Stimulated activated CD8-positive, alpha-beta memory T cell treated with anti-CD3 and anti-CD28 coated beads, Interleukin-7, amount 100 ng/mL, for 24 hours (primary cell): ENCODE measurements at places on chromosomes 2 and 18.

GRCh38 chr2:171447675-171448074 is 13.6 kb downstream of the DCAF17 start:
- DNase-seq = no peak

GRCh38 chr2:211367293-211367692 is 810.9 kb downstream of the CPS1 start:
- no peak for DNase-seq

GRCh38 chr2:204354442-204354856 is 190.8 kb upstream of the PARD3B start:
- no peak for DNase-seq

- no peak for DNase-seq
Measured at GRCh38 chr2:22826703-22827102, 558.3 kb upstream of the KLHL29 start.

GRCh38 chr2:144950899-144951560 is 431.1 kb upstream of the ZEB2 start:
- no peak for DNase-seq

DNA sequence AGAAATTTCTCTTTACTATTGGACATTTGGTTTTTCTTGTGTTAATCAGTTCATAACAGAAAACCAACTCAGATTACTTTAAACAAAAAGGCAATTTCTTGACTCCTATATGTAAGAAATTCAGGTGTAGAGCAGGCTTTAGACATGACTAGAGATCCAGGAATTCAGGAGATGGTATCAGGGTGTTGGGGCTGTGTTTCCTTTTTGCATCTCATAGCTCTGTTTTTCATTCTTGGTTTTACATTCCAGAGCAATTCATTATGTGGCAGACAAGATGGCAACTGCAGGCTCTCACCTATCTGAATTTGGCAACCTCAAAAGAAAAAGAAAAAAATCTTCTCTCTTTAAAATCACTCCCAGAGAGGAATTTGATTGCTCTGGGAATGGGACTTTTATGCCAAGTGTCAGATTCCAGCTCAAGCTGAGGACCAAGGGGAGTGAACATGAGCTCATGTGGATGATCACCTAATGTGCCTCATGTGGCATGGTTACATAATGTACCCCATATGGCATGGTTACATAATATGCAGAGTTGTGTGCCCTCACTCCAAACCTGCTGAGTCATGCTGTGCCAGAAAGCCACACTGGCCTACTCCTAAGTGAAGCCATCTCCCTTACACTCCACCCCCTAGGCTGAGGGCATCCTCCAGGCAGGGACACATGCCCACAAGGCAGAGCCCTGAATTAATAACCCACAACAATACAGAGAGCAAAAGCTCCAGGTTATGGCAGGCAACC is 282.7 kb downstream of the MBD2 start:
- DNase-seq = no peak

DNA sequence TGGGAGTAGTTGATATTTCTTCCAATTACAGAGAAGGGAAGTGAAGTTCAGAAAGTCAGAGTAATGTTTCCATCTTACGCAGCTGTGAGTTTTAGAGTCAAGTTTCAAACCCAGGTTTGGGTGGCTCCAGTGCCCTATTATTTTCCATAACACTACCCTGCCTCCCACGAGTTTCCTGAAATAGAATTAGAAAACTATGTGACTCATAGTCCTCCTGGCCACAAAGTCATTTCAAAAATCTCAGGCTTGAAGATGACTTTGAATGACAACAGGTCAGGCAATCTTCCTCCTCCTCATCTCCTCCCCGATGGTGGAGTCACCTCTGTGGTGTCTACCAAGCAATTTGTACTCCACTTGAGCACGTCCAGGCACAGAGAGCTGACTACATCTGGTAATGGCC is 212.3 kb upstream of the TRIB2 start:
- DNase-seq = no peak
